ENCODE measurements at places on chromosomes 1 and 21.

- no peak for DNase-seq
Observed at GRCh38 chr21:26115899-26116298, 54.7 kb downstream of the APP start.

GRCh38 chr1:166270476-166271150 is 103.8 kb upstream of the FAM78B start:
- no peak for DNase-seq

DNA sequence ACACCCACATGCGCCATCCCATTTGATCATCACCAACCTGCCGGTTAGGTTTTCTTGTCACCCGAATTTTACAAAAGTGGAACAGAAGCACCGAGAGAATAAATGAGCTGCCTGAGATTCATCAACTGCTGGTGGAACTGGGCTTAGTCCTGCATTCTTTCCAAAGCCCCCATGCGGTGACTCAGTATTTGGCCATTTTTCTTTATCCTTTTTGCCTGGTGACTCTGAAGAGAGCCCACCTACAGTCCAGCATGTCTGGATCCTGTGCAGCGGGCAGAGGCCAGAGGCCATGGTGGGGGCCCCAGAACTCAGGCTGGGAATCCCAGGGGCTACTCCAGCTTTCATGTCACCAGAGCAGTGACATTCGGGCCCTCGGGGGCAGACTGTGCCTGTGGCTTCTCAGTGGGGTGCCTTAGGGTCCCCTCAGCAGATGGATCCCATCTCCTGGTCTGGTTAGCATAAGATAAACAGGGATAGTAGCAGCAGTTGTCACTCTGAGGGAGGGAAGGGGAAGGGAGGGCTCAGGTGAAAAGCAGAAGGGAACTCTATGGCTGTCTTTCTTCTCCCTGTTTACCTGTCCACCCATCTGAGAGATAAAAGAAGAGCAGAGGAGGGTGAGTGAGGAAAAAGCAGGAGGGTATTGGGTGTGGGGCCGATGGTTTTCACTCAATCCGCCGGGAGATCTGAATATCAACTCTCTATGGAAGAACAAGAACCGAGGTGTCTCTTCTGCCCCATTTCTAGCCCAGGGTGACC is 63.2 kb downstream of the KIF26B start:
- DNase-seq = no peak

DNA sequence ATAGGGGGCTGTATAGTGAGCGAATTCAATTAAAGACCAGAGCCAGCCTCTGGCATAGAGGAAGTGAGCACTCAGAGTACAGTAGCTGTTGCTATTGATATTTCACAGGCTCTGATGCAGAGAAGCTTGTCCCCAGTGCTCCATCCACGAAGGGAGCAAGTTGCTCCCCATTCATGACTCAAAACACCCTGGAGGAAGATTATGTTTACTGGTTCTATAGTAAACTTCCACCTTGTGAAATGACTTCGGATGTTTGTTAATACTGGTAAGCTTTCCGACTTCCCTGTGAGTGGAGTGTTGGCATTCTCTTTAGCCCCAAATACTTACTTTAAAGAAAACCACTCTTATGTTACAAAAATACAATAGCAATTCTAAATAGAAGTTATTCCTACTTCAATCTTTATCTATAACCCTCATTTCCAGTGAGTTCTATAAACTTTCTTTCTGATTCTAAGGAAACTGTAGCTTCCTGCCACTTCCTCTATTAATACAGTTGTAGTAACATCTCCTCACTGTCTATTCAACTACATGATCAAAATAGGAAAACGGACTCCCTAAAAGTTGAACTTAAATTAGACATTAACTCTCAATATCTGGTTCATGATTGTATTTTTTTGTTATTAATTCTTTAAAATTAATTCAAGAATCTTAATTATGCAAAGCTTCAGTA is 46.4 kb downstream of the ZNF281 start:
- DNase-seq = no peak

- no peak for DNase-seq
Observed at GRCh38 chr1:58648842-58649241, 51.0 kb downstream of the MYSM1 start.

GRCh38 chr1:218330043-218330623 is 15.0 kb upstream of the TGFB2 start:
- no peak for DNase-seq

- DNase-seq = no peak
Observed at GRCh38 chr1:218995091-218995665, 178.5 kb upstream of the LYPLAL1 start.

- DNase-seq = no peak
Observed at GRCh38 chr1:27527223-27527889, 37.4 kb upstream of the WASF2 start.

DNA sequence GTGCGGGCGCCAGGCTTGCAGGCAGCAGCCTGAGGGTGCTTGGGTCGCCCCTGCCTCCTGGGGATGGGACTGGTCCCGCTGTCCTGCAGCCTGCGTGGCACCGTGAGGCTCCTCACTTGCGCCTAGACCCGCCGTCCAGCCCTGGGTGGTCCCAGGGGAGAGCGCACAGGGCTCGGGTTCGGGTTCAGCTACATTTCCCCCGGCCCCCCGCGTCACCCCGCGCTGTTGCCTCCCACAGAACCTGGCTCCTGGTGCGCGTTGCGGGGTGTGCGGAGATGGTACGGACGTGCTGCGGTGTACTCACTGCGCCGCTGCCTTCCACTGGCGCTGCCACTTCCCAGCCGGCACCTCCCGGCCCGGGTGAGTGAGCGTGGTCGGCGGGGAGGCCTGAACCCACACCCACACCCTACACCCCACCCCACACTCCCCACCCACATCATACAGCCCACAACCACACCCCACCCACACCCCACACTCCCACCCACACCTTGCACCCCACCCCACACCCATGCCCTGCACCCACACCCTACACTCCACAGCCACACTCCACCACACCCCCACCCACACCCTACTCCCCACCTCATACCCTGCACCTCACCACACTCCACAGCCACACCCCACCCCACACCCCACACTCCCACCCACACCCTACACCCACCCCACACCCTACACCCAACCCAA is 6.2 kb upstream of the PFKL start:
- no peak for DNase-seq

DNA sequence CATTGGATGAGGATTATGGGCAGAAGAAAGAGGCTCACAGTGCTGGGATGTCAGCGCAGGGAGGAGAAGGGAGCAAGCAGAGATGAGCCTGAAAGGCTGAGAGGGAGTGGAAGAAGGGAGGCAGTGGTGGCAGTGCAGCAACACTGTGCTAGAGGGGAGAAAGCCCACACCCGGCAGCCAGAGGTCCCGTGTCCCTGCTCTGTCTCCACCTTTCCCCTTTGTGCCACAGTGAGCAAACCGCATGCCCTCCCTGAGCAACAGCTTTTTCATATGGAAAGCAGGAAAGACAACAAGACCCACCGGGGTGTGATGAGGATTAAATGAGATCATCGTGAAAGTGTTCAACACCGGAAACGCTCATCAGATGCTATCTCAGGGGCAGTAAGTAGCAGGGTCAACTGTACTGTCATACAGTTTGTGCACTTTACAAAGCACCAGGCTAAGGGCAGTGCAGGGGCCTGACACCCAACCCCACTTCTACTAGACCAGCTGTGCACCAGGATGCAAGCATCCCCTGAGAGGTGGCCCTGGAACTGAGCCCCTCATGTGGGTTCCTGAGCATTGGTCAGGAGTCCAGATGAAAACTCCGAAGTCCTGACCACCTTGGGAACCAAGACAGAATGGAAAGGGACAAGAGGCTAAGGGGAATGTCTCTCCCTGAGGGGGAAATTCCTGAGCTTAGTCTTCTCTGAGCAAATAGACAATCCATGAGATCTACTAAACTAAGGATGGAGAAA is 9.1 kb downstream of the NHLH1 start:
- DNase-seq = no peak

DNA sequence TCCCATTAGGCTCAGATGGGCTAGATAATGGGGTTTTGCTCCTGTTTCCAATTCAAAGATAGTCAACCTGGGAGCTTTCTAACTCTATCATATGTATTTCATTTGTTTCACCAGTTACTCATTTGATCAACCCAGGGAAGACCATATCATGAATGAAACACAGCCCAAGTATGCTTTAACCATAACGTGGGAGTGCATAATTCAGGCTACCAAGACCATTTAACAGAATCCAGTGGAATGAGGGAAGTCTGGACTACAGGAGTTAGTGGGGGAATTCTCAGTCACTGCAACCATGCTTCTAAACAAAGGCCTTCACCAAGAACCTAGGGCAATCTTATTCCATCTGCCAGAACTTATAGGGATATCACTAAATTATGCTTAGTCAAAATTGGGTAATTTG is 15.0 kb upstream of the SLC16A1 start:
- DNase-seq = no peak

DNA sequence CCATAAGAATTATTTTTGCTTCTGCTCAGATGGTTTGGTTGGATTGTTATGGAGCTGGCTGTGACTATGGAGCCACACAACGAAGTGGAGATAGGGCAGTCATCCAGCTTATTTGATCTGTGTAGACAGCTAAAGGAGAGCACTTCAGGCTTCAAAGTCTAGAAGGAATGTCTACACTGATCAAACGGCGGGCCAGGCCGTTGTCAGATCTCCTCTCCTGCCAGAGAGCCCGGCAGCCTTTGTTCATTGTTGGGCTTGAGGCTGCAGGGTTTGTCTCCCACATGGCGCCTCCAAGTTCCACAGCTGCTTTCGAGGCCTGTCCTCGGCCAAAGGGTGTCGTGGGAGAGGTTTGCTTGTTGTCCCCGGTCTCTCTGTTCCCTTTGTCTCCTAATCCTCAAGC is 2.8 kb upstream of the STMN1 start:
- no peak for DNase-seq

DNA sequence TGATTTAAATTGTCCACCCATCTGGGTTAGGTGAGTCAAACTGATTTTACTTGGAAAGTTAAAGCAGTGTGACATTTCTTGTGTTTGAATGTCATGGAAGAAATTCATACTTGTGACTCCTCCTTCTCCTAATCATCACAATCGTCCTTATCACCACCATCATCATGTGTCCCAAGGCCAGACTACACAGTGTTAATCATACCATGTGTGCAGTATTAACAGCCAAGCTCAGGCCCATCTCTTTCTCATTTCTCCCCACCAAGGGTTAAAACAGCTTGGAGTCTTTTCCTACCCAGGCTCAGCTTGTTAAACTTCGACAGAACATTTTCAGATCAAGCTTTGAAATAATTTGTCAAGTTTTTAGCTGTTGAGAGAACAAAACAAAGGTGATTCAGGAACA is 22.5 kb upstream of the PLA2G2E start:
- DNase-seq = no peak

DNA sequence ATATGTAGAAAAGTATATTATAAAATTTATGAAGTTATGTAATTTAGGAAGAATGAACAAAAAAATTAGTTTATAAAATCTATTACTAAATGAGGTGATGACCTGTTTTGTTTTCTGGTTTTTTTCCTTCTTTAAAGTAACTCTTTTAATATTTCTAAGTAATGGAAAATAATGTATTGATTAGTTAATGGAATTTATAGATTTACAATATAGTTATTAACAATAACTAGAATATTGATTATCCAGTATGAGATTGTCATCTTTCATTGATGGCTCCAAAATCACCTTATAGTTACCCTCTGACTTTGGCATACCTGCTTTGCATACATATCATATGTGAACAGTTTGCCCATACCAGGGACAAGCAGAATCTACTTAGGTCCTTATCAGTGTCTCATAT is 23.4 kb downstream of the CAMSAP2 start:
- DNase-seq = no peak

DNA sequence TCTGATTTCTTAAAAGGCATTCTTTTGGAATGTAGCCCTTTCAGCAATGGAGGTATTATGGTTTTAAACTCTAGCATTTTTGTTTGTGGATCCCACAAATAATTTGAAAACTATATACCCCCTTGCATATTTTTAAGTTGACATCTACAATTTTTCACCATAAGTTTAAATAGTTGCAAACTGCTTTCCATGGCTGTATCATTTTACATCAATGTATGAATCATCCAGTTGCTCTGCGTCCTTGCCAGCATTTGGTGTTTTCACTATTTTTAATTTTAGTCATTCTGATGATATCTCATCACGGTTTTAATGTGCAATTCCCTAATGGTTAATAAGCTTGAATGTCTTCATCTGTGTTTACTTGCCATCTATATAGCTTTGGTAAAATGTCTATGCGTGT is 20.7 kb downstream of the DIPK1A start:
- no peak for DNase-seq

DNA sequence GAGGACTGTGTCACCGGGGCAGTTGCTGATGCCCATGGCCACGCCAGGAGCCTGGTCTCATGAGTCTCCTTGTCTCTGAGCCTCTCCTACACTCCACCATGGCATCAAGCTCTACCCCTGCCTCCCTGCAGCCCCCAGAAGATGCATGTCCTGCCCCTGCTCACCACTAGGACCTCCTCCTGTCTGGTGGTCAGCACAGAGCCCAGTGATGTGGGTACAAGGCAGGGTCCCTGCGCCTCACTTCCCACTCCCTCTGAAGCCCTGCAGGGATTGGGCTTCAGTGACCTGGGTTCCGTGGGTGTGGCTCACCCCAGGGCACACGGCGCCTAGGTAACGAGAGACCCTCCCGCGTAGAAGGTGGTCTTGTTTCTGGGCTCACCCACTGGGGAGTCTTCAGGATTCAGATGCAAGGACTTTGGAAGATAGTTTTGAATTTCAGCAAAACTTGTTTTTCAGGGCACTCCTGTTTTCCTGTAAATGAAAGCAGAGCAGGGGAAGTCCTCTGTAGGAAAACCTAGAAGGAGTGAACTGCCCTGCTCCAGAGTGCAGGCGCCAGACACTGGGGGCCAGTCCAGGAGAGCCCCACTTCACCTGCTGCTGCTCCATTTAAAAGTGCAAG is 2.8 kb downstream of the COL18A1 start:
- no peak for DNase-seq

GRCh38 chr1:220031287-220031686 is 15.0 kb downstream of the EPRS1 start:
- DNase-seq = no peak

- no peak for DNase-seq
Observed at GRCh38 chr1:24281591-24281990, 37.6 kb upstream of the GRHL3 start.

DNA sequence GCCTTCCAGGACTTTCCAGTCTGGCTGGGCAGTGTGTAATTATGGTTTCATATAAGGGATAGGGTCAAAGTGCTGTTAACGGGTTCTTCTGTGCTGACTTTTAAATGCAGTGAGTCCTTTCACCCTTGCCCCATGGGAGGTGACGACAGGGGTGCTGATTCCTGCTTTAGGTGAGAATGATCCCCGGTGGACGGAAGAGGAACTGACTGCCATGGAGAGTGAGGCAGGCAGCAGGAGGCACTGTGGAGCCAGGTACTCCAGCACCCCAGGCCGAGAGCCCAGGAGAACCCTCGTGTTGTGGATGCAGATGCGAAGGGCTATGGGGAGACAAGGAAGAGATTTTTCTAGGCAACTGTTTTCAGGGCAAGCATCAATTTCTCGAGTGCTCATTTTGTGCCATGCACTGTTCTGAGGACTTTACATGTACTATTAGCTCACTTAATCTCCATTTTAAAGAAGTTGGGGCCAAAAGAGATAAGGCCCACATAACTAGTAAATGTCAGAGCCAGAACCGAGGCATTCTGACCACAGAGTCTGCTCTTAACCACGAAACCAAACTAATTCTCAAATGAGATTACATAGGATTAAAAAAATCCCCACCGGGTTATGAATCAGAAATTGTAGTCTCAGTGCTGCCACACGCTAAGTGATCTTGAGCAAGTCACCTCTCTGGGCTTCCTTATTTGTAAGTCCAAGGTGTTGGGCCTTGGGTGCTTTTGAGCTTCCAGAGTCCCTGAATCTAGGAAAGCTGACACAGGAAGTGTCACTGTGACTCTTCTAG is 28.2 kb downstream of the STPG1 start:
- no peak for DNase-seq
